ENCODE measurements at places on chromosomes 3 and 15.
A peak's percentile ranks its signal among the peaks of the same experiment; 100 is the strongest.

DNA sequence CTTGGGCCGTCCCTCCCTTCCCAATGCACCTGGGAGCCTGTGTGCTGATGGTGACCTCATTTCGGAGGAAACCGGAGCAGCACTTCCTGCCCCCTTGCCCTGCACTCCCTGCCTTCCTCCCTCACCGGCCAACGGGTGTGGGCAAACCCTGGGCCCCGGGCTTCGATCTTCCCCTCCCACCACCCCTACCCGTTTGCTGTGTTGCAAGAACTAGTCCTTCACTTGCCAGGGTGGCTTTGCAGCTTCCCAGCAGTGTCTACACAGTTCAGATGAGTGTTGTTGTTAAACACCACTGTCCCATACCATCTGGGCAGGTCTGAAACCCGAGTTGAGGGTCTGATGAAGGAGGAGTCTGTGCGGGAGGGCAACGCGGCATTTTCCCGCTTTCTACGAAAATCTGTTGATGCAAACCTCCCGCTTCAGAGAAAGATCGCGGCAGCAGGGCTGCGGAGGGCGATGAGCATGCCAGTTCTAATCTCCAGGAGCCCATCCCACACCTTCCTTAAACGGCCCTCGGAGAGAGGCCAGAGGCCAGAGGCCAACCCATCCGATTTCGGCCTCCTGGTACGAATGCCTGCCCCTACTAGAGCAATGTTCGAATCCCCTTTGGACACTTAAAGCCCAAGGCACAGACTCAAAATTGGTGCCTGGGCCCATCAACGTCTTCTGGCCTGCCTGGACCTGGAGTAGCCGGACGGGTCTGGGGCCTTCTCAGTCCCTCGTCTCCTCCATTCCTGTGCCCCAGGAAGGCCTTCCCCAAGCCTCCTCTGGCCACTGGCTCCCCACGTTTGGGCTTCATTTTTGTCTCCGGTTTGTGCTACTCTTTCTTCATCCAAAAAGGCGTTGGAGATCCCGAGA, 35.7 kb upstream of the POLG start:
- DNase-seq: no peak

DNA sequence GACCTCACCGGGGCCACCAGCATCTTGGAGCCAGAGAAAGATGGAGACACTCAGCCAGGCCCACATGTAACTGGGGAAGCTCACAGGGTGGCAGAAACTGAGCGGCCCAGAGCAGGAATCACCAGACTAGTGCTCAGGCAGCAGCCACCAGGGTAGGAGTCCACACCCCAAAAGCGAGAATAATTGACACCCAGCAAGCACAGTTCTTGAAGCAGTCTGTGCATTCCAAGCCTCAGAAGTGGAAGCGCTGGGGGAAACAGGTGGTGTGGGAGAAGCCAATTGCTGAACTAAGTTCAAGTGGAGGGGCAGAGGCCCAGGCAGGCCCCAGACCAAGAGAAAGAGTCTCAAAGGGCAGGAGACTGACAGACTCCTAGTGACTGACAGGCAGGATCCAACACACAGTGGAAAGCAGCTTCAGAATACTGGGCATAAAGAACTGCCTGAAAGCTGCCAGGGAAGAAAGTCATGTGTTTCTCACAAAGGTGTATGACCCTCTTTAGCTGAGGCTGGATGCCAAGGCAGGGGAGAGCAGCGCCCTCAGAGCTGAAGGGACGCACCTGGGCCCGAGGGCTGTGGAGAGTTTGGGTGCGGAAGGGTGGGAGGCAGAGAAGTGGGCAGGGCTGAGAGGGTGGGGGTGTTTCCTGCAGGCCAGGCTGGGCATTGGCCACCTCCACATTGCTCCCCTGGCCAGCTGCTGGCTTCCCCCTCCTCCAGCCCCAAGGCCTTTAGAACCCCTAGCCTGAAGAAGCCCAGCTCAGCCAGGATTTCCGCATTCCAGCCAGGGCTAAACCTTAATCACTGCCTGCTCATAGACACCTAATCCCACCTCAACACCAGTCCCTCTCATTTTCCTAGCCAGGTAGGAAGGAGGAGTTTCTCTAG, 7.7 kb downstream of the NT5DC2 start:
- DNase-seq: no peak

DNA sequence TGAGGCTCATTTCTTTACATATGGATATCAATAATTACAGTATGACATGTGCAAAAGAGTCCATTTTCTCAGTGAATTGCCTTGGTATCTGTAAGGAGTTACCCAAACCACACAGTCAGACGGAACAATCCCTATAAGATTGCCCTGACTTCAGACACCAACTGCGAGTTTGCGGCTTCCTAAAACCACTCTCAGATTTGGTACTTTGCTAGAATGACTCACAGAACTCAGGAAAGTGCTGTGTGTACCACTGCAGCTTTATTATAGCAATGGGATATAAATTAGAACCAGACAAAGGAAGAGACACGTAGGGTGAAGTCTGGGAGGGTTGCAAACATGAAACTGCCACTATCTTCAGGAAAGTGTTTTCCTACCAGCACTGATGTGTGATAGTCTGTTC, 45.8 kb upstream of the ATP13A3 start:
- no peak for DNase-seq

- no peak for DNase-seq
Measured at GRCh38 chr3:13853256-13853977, 26.5 kb downstream of the WNT7A start.

GRCh38 chr3:117681619-117682018, 972.0 kb downstream of the TUSC7 start:
- DNase-seq: peak; percentile 0

GRCh38 chr3:163890661-163891060, 1187.6 kb downstream of the SI start:
- no peak for DNase-seq

- no peak for DNase-seq
Measured at GRCh38 chr3:126417515-126417914, 22.8 kb downstream of the CFAP100 start.

DNA sequence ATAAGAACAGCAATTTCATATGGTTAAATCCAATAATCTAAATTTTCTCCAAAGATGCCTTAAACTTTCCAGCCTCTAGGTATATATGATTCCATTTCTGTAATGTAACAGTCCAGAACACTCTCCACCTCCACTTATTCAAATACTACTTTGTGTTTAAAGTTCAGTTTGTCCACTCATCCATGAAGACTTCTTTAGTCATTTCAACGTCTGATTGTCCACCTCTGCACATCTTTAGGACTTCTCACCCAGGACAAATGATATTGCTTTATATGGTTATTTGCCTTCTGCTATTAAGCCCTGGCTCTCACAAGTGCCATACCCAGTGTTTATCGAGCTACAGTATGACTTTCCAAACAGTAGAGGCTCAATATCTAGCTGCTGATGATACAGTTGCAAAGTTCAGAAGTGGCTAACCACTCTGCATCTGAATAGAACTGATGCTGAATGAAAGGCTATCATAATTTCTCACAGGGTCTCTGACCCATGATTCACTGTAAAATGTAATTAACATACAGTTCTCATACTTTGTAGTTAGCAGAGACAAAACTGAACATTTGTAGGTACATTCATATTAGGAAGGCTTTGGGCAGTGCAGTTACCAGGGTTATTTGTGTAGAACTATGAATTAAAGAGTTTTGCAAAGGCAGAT, 93.7 kb upstream of the MBNL1 start:
- no peak for DNase-seq

DNA sequence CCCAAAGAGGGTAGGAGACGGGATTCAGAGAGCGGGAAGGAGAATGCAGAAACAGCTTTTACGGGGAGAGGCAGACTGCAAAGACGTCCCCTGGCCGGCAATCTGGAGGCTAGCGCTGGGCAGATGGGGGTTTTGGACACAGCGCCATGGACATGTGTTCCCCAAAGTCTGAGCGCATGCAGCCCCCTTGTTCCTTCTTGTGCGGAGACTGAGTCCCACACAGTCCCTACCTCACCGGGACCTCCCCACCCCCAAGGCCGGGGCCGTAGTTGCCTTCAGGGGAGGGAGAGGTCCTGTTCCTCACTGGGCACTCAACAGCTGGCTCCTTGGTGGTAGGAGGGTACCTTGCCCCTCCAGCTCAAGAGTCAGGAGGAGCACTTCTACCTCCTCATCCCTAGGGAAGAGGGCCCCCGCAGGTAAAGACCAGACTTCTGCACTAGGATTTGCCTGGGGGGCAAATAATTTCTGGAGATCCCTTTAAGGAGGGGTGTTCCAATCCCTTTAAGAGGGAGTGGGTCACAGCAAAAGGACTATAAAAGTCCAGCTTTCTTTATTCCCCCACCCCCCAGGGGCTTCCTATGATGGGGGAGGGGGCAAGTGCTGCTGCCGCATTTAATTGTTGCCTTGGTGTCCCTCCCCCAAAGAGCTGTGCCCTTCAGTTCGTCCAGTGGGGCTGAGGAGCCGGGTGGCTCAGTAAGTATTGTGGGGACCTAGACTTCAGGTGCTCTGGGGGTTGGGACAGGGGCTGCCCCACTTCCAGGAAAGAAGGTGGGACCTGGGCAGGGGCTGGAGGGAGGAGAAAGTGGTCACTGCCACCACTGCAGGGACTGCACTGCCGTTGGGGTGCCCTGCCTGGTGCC, 3.6 kb upstream of the BAHD1 start:
- no peak for DNase-seq

DNA sequence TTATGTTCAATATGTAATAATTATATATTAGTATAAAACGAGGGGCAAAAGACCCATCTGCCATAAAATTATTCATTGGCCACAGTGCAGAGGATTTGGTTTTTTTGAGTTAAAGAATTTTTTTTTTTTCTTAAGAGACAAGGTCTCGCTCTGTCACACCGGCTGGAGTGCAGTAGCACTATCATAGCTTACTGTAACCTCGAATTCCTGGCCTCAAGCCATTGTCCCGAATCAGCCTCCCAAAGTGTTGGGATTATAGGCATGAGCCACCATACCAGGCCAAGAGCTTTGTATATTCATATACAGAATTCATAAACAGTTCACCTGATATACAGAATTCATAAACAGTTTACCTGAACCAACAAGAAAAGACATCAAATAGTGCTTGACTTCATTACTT, 20.2 kb upstream of the LRRFIP2 start:
- no peak for DNase-seq

DNA sequence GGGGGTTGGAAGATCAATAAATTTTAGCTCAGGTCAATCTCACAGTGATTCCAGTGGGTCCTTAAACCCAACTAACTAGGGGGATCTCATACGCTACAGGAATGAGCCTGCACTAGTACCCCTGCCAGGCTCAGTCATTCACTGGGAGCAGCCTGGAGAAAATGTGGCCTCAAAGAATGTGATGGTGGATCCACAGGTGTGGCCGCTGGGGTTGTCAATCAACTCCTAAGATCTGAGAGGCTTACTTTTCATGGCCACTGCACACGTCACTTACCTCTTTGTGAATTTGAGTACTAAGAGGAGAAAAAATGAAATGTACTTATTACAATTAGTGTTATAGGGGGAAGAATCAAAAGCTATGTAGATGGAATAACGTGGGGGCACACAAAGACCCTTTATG, 17.5 kb upstream of the FNDC3B start:
- DNase-seq: no peak

DNA sequence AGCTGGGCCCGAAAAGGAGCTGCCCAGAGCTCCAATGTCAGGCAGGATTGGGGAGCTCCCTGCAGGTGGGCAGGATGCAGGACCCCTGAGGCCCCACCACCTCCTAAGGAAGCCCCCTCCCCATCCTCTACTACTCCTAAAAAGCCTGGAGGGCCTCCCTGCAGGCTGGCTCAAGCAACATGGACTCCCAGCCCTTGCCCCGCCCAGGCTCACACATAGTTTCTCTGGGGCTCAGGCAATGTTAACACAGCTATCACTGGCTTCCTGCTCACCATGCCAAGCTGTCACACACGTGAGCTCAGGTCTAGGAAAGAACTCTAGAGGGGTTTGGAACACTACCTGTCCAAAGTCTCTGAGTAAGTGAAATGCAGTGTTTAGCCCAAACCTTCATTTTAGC, 65.4 kb upstream of the ZNF148 start:
- DNase-seq: peak; percentile 24

- DNase-seq: peak; percentile 79
Measured at GRCh38 chr3:153372326-153372725, 210.3 kb downstream of the RAP2B start.

- no peak for DNase-seq
Measured at GRCh38 chr15:101148881-101149664, 102.8 kb downstream of the CHSY1 start.

DNA sequence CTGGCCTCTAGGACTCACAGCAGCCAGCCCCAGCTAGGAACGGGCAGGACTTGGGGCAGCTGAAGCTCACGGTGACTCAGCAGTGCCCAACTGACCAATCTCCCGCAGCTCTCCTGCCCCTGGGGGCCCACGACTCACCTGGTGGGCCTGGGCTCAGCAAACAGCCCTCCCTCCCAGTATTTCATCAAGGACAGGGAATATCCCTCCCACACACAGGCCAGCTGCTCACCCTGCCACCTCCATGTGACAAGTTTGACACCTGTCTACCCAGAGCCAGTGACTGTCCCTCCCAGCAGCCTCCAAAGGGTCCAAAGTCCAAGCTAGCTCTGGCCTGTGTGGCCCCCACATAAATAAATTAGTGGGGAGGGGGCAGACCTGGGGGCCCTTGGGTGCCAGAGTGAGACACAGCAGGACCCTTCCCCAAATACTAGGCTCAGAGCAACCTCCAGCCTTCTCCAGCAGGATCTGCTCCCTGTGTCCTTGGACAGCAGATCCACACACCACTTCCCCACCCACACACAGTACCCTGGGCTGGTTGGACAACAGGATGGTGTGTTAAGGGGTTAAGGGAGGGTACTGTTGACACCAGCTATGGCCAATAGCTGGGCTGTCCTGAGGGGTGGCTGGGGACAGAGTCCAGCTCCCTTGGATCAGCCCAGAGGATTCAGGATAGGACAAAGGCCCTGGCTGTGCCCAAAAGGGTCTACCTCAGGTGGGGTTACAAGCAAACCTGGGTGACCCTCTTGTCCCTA, 4.3 kb downstream of the GNAT1 start:
- DNase-seq: peak; percentile 29

DNA sequence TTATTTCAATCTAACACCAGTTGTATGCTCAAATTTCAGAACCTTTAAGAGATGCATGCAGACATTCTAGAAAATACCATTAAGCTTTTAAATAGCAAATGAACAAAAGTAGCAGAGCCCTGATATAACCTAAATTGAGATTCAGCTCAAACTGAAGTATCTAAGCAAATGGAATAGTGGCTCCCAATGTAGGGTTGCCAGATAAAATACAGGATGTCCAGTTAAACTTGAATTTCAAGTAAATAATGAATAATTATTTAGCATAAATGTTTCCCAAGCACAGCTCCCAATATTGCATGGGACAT, 171.1 kb upstream of the ATP11B start:
- no peak for DNase-seq

GRCh38 chr15:88894348-88894818, 961 bp downstream of the HAPLN3 start:
- DNase-seq: peak; percentile 58

DNA sequence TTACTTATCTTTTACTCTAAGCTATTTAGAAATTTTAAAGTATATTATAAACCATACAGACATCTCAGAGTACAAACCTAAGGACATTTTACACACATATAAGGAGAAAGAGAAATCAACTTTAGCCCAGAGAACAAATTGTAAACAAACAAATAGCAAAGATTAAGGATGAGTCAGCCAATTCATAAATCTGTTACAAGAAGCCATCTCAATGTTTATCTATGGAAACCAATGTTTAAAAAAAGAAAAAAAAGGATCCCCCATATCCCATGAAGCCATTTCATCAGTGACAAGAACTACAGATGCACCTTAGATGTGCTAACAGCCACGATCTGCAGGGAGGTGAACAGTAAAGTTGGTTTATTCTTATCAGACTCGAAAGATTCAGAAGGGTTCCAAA, 437.1 kb downstream of the SHQ1 start:
- DNase-seq: no peak
